ENCODE measurements at places on chromosomes 2 and 18.

DNA sequence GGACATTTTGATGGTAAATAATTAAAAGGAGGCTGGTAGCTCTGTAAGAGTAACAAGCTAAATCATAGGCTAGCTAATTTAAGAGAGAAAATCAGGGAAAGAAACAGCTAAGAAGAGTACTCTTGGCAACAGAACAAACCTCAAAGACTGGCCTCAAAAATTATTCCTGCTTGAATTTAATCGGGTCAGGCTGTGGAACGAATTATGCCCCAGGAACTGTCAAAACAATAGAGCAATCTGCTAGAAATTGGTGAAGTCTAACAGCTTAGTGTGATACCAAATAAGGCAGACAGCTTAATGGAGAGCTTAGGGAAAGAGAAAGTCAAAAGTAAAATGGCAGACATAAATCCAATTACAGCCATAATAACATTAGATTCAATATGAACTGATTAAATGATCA is 215.7 kb downstream of the MREG start:
- DNase-seq: no peak

DNA sequence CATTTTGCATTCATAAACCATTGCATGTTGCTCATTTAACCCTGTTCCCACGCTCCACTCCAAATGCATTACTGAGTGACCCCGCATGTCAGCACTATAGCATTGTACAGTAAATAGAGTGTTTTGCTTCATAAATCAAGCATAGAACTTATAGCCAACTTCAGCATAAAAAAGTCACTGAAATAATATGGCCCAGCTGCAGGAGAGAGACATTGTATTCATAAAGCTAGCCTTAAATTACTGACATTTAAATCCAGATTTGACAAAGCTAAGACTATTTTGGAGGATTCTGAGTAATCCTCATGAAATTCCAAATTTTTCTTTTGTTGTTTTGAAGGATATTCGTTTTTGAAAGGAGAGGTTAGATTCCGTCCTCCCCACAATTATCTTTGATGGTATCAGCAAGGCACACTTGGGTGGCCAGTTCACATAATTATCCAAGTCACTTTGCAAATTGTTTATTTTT is 320.9 kb upstream of the TCF4 start:
- DNase-seq: no peak

DNA sequence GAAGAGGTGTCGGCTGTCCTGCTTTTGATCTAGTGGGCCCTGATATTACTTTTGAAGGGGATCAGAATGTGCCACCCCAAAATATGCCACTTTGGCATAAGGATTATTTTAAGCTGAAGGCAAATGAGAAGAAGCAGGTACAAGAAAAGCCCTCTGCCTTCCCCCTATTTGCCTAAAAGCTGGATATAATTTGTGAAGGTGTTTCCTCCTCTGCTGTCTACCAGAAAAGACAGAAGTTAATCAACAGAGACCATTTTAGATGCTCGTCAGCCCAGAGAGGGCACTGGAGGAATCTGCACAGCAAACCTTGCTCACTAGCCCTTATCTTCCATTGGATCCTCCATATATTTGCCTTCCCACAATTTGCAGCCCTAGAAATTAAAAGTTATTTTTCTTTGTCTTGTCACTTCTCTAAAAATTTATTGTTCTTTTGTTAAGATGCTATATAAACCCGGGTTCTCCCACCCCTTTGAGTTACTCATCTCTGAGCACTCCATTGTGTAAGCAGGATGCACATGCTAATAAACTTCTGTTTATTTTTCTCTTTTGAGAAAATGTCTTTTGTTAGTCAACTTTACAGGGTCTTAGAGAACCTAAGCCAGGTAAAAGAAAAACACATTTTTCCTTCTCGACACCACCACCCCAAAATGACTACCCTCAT is 163.2 kb upstream of the SLC1A4 start:
- DNase-seq: no peak

DNA sequence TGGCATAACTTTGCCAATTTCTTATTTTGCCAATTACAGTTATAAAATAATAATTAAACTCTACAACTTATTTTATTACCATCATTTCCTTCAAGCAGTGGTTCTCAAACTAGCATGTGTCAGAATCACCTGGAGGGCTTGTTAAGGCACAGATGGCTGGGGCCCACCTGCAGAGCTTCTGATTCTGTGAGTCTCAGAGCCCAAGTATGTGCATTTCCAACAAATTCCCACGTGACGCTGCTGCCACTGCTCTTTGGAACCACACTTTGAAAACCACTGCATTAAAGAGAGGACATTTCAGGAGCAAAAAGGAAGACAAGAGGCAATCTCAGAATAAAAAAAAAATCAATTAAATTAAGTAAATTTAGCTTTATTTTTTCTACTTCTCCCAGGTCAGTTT is 94.0 kb upstream of the HNRNPA3 start:
- no peak for DNase-seq

DNA sequence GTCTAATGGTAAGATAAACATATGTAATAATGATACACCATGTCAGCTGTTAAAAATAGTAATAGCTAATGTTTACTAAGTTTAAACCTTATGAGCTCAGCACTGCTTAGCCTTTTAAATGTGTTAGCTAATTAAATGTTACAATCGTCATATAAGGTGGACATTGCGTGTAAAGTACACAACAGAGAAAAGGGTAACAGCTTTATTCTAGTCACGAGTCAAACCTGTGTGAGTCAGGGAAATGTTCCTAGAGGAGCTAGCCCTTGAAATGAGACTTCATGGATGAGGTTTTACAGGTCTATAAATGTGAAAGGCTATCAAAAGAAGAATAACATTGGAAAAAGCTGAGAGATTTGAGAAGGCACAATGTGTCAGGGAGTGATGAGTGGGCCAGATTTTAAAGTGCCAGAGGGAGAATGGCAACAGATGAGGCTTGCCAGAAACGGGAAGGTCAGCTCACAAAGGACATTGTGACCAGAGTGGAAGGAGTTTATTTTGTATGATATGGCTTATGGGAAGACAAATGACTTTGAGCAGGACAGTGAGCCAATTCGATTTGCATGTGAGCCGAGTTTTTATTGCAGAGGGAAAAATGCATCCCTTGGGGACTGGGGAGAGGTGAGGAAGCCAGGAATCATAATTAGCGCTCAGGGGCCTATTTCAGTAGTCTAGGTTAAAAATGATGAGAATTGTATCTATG is 276.3 kb downstream of the CTNNA2 start:
- no peak for DNase-seq

GRCh38 chr2:69742322-69742952 is 503 bp downstream of the ANXA4 start:
- no peak for DNase-seq

DNA sequence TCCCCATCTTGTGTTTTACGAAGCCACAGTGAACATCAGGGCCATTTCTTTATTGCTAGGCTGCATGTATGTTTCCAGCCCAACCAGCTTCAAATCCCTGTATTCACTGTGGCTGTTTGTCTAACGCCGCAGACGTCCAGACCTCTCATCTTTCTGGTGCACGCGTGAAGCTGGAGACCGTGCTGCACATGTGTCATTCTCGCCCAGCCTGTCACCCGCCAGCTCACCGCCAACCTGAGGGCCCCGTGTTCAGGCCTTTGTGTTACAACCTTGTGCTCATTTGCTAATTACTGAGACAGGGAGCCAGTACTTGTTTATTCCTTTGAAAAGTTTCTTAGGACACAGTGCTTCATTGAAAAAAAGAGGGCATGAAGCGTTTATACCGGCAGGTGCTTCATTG is 21.4 kb downstream of the SALL3 start:
- no peak for DNase-seq

- DNase-seq: no peak
These were observed 168.4 kb upstream of the PKDCC start for GRCh38 chr2:41879235-41879916.

- DNase-seq: no peak
These were observed 495 bp upstream of the GULP1 start for GRCh38 chr2:188291142-188291616.

DNA sequence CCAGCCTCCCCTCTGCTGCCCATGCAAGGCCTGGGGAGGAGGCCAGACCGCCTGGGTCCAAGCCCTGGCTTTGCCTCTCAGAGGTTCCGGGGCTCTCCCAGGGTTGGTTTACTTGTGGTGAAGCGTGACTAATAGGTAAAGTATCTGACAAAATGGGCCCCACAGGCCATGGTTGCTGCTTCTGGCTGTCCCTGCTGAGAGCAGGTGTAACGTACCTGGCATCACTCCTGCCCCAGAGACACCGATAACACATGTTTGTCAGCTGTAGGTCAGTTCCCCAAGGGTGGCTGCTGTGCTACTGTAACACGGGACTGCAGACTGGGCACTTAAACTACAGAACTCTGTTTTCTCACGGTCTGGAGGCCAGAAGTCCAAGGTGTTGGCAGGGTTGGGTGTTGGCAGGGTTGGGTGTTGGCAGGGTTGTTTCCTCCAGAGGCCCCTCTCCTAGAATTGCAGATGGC is 34.1 kb downstream of the ODC1 start:
- DNase-seq: no peak

DNA sequence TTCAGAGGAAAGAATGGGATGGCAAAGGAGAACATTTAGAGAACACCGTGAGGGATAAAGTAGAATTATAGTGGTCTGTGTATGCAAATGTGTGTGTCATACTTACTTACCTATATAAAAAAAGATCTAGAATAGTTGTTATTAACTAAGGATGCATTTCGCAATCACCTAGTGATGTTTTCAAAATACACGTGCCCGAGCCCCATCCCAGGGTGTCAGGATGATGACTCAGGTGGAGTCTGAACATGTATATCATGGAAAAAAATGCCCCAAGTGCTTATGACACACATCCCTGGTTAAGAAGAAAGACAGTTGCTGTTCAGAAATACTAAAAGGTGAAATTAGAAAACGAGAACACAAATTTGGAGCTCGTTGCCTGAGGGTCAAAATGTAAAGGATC is 109.0 kb downstream of the CERS6 start:
- peak; percentile 20 for DNase-seq

DNA sequence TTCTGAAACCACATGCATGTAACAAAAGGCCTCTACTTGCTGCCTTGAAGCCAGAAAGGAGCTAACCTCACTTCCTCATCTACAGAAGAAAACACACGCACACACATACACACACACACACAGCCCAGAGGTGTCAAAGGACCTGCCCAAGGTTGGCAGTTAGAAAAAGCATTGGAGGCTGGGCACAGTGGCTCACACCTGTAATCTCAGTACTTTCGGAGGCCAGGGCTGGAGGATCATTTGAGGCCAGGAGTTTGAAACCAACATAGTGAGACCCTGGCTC is 125.9 kb upstream of the RNF152 start:
- DNase-seq: no peak

DNA sequence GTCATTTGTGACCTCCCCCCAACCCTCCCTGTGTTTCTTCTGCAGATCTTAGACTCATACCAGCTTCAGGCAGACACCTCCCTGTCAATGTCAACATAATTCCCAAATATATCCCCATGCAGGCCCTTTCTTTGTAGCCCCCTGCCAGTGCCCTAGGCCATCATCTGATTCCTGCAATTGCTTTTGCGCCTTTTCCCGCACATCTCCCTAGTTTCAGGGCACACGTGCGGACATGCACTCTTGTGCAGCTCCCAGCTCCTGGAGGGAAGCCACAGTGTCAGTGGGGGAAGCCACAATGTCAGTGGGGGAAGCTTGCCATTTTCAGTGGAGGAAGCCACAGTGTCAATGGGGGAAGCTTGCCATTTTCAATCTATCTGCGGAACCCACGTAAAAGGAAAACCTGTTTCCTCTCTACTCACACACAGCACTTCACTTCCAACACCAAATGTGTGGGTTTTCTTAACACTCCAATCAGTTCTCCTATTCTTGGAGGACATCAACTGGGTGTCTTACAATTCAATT is 256.4 kb downstream of the ACKR3 start:
- DNase-seq: no peak

GRCh38 chr2:223648755-223649154 is 46.6 kb upstream of the SCG2 start:
- DNase-seq: no peak

GRCh38 chr2:104866122-104866864 is 12.4 kb downstream of the POU3F3 start:
- no peak for DNase-seq

DNA sequence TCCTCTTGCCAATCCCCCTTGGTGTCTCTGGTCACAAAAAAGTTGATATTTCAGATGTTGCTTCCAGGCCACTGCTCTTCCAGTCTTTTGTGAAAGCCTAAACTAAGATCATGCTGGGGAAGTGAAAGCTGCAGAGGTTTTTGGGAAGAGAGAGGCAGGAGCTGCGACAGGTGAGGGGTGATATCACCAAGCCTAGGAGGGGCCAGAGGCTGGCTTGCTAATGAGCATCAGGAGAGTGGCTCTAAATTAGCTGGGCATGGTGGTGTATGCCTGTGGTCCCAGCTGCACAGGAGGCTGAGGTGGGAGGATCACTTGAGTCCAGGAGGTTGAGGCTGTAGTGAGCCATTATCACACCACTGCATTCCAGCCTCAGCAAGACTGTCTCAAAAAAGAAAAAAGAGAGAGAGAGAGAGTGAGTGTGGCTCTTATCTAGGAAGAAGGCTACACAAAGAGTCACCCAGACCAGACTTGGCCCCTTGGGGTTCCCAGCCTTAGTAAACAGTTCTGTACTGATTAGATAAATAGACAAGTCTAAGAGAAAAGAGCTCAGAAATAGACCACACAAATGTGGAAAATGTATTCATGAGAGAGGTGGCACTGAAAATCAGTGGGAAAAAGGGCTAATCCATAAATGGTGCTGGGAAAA is 14.6 kb upstream of the CDK5R2 start:
- DNase-seq: no peak

Measured in non-pigmented ciliary epithelial cell (primary cell).